ENCODE measurements at places on chromosomes 11 and 22.

DNA sequence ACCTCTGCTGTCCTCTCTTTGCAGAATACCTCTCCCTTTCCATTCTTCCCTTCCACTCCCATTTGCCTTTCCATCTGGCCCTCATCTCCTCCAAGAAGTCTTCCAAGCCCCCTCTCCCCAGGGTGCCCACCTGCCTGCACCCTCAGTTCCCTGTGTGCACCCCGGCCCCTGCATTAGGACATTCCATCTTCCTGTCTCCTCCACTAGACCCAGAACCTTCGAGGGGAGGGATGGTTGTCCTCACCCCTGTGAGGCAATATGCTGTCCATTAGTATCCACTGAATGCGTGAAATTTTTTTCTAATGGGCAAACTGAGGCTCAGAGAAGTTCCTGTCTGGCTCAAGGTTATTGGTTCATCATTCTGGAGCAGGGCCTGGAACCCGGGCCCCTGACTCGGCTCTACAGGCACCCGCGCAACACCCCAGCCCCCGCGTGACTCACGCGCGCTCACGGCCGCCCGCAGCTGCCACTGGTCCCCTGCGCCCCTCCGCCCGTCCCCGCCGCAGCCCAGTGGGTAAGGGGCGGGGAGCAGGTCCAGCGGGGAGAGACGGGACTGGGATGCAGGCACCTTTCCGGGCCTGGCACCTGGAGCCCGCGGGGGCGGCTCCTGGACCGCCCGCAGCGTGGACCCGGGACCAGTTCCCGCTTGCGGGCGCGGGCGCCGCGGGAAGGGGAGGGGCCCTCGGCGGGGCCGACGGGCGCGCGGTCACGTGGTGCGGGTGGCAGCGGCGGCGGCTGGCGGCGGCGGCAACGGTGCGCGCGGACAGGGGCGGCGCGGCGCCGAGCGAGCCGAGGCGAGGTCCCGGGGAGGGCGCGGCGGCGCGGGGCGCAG lies 7.0 kb downstream of the SEPTIN3 start:
- DNase-seq = no peak

GRCh38 chr11:27394781-27395228 lies 31.8 kb upstream of the CCDC34 start:
- DNase-seq = no peak

DNA sequence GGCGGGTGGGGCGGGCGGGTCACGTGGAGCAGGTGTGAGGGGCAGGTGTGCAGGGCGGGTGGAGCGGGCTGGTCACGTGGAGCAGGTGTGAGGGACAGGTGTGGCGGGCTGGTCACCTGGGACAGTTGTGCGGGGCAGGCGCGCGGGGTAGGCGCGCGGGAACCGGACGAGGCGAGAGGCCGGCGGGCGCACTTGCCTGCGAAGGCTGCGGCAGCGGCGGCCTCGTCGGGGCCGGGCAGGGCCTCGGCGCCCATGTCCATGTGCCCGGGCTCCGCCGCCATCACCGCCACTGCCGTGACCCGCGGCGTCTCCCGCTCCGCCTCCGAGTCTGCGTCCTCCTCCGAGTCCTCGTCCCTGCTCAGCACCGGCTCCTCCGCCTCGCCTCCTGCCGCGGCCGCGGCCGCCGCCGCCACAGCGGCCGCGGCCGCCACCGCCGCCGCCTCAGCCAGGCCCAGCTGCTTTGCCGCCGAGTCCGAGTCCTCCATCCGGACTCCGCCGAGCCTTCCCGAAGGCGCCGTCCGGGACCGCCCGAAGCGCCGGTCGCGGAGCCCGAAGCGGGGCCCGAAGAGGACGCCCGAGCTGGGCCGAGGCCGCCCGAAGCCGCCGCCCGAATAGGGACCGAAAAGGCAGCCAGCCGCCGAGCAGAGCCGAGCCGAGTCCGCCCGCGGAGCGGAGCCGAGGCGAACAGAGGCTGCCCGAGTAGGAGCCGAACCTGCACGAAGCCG lies at the start of gene DEAF1:
DEAF1 (minus strand) TSS at position 660 of the 725 bp plus-strand sequence; CDS start at position 485, 175 bp downstream.
- DNase-seq = peak; percentile 54

DNA sequence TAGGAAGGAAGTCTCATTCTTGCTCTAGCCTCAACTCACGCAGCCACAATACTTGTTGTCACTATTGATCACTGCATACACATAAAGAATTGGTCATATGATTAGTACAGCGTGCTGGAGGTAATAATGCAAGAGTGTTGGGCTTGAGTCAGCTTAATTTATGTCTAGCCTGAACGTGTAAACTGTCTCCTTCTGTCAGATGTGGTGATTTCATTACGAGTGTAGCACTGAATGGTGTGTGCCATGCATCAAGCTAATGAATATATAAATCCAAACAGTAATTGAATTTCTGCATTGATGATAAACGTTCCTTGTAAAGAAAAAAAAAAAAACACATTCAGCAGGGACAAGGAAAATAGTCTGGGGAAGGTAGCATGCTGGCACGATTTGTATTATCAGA lies 396.2 kb upstream of the RAG2 start:
- DNase-seq = no peak

GRCh38 chr11:16603890-16604793 lies 134.3 kb upstream of the C11orf58 start:
- no peak for DNase-seq

DNA sequence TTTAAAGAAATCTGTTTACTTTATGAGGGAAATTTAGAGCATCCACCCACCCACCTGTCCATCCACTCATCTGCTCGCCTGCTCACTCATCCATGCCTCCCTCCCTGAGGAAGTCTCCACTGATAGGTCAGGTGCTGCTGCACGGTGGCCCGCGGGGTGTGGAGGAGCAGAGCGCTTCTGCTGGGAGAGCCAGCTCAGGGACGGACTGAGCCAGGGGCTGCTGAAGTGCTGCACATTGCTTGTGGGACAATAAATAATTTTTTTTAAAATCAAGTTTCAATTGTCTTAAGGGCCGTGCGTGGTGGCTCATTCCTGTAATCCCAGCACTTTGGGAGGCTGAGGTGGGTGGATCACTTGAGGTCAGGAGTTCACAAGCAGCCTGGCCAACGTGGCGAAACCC lies 148.9 kb downstream of the TBC1D22A start:
- no peak for DNase-seq

DNA sequence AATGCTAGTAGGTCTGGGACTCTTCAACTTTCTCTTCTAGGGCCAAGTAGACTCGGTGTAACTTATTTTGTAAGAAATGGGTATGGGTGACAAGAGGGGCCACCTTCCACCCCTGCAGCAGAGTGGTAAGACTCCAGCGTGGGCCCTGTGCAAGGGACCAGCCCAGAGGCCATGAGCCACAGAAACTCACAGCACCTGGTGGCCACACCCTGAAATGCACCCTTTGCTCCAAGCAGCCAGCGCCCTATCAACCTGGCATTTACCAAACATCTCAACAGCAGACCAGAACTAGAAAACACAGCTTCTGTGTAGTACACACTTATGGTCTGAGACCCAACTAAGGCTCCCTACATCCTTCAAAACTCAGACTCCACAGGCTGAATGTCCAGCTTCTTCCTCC lies 5.7 kb downstream of the CDCA5 start:
- DNase-seq = no peak

DNA sequence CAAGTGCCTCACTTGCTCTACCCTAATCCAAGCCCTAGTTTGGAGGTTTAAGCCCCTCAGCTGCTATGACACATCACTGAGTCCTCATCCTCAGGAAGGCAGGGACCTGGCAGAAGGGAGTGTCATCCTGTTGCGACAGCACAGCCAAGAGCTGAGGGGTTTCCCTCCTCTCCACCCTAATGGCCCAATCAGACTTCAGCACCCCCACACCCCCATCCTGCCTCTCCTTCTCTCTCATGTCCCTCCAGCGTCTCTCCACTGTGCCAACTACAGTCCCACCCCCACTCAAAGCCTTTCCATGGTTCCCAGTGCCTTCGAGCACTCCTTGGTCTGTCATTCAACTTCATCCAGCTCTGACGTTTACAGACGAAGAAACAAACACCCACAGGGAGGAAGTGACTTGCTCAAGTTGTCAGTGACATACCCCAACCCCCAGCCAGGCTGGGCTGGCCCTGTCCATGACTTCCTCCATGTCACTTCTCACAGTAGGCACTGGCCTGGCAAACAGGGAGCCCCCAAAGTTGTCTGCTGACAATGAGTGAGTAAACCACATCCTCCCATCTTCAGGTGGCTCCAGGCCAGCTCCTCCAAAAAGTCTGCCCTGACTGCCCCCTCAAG lies 15.6 kb downstream of the ARAP1 start:
- DNase-seq = no peak

- no peak for DNase-seq
These were observed 133.2 kb downstream of the SPATA19 start for GRCh38 chr11:133712051-133712560.

GRCh38 chr11:19648321-19648720 lies 64.3 kb upstream of the NAV2 start:
- no peak for DNase-seq

DNA sequence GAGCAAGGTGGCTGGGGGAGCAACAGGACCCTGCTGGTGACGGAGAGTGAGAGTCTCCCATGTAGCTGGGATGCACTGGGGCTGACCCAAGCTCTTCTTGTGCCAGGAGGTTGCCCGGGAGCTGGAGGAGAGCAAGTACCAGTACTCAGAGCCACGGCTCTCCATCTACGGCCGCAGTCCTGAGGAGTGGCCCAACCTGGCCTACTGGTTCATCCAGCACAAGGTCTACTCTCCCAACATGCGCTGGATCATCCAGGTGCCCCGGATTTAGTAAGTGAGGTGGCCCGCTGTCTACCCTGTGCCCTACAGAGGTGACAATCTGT lies 40.4 kb downstream of the AMPD3 start:
- DNase-seq = no peak

DNA sequence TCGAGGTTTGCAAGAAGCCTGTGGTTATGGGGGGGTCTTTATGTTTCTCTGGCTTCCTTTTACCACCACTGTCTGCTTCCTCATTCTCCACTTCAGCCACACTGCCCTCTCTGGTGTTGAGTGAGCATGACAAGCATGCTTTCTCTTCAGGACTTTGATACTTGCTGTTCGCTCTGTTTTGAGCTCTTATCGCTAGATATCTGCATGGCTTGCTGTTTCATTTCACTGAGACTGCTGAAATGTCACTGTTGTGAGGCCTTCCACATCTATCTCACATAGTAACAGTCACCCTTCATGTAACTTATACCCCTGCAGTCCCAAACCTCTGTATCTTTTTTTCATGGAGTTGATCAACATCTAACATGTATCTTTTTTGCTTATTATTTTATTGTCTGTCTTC lies 59.8 kb downstream of the TMEM135 start:
- DNase-seq = no peak

DNA sequence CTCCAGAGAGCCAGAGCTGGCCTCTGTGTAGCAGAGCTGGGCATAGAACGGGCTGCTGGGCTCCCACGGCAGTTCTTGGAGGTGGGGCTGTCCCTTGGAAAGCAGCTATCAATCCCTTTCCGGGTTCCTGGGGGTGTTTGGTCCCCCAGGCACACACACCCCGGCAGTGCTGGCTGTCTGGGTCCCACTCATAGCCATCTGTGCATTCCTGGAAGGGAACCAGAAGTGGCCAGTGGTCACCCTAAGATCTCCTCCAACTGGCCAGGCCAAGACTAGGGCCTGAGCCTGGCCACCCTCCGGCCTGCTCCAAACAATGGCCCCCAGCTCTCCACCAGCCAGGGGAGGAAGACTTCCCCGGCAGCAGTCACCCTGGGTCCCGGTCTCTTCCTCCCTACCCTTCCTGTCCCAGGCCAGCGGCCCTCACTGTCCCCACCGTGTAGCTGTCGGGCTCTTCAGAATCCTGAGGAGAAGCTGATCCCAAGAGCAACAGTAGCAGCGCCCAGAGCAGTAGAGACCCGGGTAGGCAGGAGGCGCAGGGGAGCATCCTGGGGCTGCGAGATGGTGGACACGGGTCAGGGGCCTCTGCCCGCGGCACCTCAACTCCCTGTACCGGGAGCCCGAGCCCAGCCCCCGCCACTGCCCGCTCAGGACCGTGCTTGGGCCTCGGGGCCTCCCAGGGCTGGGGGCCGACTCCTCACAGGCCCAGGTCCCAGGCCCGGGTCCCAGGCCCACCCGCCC lies 620 bp downstream of the EFEMP2 start:
- DNase-seq = no peak

- DNase-seq = no peak
These were observed 247.8 kb upstream of the ZC3H12C start for GRCh38 chr11:109845437-109845836.

DNA sequence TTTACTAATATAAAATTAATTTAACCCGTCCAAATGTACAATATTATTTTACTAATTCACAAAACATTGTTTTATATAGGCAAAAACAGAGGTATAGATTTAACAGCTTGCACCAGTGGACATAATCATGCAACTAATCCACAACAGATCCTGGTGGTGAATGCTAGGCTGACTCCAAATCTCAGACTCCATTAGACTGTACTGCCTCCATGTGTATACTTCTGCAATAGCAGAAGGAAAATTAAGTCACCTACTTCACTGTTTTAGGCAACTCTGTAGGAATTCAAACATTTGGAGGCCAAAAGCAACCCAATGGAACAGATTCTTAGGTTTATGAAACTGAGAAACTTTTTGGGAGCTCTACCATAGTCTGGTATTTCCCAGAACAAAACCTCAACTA lies 30.0 kb upstream of the RAB39A start:
- no peak for DNase-seq

DNA sequence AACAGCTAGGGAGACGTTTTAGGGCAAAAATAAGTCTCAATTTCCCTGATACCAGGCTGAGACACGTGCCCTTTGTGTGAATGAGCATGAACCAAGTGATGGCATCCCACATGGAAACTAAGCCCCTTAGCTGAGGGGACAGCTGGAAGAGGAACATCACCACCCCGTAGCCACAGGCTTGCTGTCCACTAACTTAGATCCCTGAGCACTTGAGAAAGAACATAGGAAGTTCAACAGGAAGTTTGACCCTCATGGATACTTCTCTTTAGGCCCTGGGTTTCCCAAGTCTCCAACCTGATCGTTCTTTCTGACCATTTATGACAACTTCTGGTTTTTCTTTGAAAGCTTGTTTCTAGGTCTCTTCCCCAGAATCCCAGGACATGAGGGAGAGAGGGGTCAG lies 11.6 kb upstream of the CKAP5 start:
- no peak for DNase-seq

DNA sequence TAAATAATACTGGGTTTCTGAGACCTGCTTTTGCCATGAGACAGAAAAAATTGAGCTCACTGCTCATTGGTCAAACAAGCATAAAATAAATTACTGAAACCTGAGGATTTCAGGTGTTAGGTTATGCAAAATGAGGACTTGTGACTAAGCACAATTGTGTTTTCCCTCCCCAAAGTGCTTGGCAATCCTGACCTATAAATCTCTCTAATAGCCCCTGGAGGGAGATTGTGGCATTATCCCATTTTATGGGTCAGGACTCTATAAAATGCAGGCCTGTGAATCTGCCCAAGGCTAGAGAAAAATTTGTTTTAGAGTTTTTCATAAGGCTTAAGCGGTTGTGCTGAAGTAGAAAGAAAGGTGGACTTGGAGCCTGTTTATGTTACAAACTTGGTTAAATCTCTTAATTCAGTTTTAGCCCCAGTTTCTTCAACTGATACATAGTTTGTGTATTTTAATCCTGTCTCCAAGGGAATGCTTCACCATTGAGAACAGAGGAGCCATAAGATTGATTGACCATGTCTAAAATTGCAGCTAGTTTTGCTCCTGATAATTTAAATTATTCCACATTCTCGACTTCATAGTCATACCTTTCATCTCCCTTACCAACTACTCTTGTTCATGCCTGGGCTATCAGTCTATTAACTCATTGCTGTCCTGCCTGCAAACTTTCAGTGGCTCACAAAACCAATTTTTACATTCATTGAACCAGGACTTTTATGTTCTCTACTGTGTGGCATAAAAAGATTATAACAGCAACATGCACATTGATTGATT lies 63.6 kb upstream of the LRRC4C start:
- DNase-seq = no peak

All from NCI-H524 treated with DMSO at 0.1 percent for 48 hours (cell line).